ENCODE measurements at places on chromosomes 3 and 15.
A peak's percentile ranks its signal among the peaks of the same experiment; 100 is the strongest.

GRCh38 chr3:76965122-76965725, 74.7 kb upstream of the ROBO2 start:
- no peak for DNase-seq

DNA sequence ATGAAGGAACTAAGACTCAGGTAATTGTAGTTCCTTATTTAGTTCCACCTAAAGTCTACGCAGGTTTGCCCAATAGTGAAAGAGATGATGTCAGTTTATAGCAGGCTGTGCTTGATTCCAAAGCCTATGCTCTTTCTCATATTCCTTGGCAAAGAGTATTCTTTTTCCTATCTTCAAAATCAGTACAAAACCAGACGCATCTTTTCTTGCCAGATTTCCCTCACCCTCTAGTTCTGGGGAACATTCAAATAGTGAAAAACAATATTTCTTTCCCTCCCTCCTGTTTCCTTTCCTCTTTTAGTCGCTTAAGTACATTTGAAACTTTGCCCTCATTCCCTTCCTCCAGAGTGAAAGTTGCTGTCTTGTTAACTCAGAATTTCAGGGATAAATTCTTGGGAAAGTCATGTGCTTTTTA, 134.6 kb upstream of the PDZRN3 start:
- no peak for DNase-seq

DNA sequence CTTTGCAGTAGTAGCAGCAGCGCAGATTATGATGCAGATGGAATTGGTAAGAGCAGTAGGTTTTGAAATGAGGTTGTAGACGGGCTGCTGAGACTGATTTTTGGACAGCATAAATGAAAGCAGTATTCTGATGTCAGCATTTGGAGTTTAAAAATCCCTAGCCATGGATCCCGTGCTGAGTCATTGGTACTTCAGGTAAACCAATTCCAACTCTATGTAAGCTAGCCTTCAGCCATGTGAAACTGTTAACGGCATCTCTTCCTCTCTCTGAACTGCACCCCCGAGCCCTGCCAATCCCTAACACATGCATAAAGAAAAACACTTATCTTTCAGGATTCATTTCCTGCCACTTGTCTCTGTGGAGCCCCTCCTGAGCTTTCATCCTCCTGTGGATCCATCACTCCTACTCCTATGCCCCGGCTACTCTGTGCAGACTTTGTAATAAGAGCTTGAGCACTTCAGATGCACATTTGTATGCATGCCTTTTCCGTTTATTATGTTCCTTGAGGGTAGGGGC, 119.0 kb downstream of the AKAP13 start:
- DNase-seq: no peak

- DNase-seq: peak; percentile 89
These were observed 7.0 kb upstream of the BMF start for GRCh38 chr15:40115670-40116093.

DNA sequence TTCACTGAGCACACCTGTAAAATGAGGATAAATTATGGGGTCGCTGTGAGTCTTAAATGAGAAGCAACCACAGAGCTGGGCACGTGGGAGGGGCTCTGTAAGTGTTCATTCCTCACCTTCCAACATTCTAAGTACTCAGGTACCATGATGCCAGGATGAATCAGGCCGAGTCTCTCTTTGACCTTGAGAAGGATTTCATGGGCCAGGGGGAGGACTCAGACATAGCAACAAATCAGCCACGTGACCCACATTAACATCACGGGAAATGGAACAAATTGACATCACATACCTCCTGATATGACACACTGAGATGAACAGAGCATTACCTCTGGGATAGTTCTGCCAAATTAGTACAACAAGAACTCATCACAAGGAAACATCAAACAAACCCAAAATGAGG, 35.2 kb upstream of the USP3 start:
- no peak for DNase-seq

GRCh38 chr15:74833376-74834107, 7.1 kb downstream of the CPLX3 start:
- no peak for DNase-seq

DNA sequence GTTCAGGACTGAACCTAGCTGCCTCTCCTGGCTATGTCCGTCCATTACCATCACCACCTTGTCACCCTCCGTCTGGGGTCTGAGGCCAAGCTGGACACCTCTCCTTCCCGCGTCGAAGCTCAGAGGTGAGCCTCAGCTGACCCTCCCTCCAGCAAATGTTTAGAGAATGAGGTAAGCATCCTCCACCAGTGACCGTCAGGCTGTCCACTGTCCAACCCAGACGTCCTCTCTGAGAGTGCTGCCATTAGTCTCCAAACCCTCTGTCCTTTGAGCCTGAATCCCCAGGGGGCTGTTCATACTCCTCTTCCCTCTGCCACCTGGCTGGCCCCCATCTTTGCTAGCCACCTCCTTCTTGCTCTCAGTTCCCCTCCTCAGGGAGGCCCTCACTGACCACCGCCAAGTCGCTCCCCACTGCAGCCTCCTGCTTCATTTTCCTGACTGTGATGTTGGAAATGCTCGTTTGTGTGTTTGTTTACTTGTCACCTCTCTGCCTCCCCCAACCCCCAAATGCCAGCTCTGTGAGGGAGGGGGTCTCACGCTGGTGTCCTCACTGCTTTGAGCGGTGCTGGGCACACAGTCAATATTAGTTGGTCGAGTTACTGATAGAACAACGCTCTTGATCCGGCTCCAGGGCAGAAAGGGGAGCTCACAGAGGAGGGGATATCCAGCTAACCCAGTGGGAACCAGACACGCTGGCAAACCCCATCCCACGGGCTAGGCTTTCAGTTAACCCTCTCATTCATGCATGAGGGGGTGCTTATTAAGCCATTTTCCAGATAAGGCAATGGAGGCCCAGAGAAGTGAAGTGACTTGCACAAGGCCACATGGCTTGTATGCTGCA, 64.9 kb downstream of the IQSEC1 start:
- DNase-seq: no peak

DNA sequence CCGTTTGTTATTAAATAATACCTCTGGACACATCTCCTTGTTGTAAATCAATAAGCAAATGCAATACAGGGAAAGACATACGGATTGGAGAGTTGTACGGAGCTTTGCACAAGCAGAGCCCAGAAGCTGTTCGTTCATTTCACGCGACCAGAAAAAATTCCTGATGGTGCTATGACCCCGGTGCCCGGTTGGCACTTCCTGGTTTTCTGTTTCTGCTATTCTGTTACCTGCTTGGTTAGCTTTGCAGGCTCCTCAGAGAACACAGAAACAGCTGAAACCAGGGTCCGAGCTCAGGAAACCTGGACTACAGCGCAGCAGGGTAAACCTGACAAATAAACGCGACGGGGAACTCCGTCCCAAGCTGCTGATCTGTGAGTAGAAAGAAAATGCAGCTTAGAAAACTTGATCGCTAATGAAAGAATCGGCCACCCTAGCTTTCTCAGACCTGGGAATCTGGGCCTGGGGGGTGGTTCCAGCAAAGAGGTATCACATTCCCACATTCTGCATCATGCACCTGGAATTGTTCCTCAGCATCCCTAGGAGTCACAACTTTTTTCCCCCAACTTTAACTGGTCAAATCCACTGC, 845 bp downstream of the CNTN3 start:
- no peak for DNase-seq

GRCh38 chr3:130915567-130916292, 21.8 kb downstream of the ATP2C1 start:
- DNase-seq: no peak

DNA sequence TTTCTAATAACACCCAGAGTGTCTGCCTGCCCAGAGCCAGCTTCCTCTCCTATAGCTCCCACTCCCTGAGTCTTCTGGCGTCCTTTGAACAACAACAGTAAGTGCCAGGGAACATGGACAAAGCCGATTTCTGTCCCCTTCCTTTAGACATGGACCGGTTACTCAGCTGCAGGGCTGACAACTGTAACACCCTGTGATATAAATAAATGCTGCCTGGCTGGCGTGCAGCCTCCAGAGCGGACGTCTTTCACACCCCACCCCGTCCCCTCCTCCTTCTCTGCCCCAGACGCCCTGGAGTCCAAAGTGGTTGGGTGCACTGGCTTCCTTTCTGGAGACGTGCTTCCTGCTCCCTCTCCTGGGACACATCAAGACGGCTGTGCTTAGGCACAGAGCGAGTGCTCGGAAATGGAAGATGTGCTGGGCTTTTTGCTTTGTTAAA, 281.9 kb upstream of the LRRFIP2 start:
- peak; percentile 75 for DNase-seq

GRCh38 chr3:170047133-170047404, 9.3 kb downstream of the GPR160 start:
- DNase-seq: no peak

GRCh38 chr15:55799291-55800212, 56.6 kb upstream of the PRTG start:
- DNase-seq: peak; percentile 70

DNA sequence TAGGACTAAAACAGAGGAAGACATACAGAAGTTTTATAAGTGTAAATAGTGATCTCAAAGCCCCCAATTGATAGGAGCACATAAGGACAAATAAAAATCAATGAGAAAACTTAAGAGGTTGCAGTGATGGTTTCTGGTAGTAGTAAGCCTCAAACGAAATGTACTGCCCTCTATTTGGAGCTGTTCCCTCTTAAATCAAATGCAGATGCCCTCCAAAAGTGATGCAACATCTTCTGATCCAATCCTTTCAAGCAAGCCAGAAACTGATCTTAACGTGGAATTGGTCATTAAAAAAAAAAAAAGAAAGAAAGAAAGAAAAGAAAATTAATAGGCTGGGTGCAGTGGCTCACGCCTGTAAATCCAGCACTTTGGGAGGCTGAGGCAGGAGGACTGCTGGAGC, 259.3 kb downstream of the ZBTB20 start:
- no peak for DNase-seq

DNA sequence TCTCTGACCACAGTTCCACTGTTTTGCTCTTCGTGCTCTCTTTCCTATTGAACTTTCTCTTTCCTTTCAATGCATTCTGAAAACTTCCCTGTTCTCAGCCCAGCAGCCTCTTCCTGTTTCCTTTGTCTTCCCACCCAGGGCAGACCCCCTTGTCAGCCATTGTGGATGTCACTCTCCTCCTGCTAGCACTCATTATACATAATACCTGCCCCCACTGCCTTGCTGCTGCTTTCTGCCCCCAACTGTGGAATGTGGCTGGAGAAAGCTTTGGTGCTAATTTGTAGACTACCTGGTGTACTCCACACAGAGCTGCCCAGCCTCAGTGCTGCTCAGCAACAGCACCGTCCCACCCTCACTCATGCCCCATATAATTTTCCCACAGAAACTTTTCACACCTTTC, 80.2 kb downstream of the CHCHD6 start:
- DNase-seq: no peak

- DNase-seq: no peak
These were observed 261.7 kb downstream of the PLOD2 start for GRCh38 chr3:145899241-145899640.

DNA sequence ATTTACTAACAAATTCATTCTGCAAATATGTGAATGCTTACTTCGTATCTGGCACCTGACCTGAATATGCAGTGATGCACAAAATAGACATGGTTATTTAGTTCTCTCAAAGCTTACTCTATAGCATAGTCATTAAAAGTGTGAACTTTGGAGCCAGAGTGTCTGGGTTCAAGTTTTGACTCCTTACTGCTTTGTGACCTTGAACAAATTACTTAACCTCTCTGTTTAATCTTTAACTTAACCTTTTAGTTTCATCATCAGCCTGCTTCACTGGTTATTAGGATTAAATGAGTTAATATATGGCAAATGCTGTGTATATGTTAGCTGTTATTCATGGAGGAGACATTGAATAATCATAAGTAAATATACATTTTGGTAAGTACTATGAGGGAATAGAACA, 12.1 kb upstream of the MGA start:
- no peak for DNase-seq

- no peak for DNase-seq
These were observed 12.0 kb downstream of the ZBTB38 start for GRCh38 chr3:141380279-141380678.

GRCh38 chr3:138443521-138444503, 9.4 kb downstream of the ESYT3 start:
- DNase-seq: no peak

DNA sequence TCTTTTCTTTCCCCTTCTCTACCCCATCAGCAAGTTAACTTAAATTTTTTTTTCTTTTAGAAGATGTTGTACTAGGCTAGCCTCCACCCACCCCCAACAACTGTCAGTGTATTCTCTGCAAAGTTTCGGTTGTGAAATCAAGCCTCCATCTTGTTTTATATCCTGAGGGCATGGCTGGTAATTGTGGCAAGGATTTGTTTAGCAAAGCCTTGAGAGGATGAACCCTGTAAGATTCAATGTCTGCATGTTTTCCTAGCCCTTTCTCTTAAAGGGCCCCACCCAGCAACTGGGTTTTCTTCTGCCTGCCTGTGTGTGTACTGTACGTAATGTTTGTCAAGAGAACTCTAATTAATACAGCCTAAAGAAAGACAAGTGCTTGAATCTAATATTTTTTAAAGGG, 475.3 kb downstream of the FHIT start:
- DNase-seq: no peak

- DNase-seq: no peak
These were observed 14.3 kb downstream of the BCL2L10 start for GRCh38 chr15:52098323-52098722.

DNA sequence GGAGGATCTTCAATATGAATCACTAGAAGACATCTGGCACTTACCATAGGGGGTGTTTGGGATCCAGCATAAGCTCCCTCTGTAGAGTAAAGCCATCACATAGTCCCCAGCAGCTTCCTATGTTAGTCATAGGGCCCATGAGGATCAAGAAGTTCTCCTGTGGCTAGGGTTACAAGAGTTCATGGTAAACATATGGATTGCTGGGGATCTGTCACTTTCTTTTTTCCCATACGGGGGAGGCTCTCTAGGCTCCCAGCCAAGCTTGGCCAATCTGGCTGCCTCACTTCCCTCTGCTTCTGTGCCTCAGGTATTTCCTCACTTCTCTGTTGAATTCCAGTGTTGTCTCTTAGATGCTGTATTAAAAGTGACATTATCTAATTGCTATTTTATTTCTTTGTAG, 597.9 kb downstream of the PDCD6IP start:
- DNase-seq: peak; percentile 70

DNA sequence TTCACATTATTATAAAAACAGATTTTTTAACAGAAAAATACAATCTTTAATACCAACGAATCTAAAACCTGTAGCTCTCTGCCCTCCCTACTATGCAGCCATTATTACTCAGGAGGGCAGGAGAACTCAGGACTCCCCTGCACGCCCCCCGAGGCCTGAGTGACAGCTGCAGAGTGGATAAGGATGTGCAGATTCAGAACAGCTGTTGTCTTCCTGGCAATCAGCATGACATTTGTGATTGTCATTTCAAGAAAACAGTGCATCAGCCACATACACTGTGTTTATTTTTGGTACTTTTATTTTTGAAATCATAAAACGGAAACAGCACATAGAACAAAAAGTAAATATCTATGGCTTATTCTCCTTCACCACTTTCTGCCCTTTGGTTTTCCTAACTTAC, 450.8 kb downstream of the OCA2 start:
- DNase-seq: no peak

- no peak for DNase-seq
These were observed 1.2 kb downstream of the DCLK3 start for GRCh38 chr3:36762918-36763849.

- no peak for DNase-seq
These were observed 228.6 kb upstream of the IL12A start for GRCh38 chr3:159760046-159760445.

Measured in upper lobe of right lung (tissue), 1 donor.